ENCODE measurements at places on chromosomes 6 and 20. TPM values are rescaled to one million over a fixed set of nuclear protein-coding genes. Genes with fewer than 3 reads are reported as not detected.

GRCh38 chr6:106133040-106133439 lies 46.9 kb downstream of the PRDM1 start:
- H3K4me1 ChIP-seq = no peaks in the 10 kb centered on the region
- no peak overlapping the region for H3K27ac ChIP-seq
- no peaks in the 10 kb centered on the region for H3K36me3 ChIP-seq

Gene OR2H1
- 1.1 TPM for total RNA-seq

Gene PRICKLE4
- total RNA-seq = 11.6 TPM

GRCh38 chr20:2865630-2866029 lies 7.7 kb upstream of the PTPRA start:
- H3K27me3 ChIP-seq = no peaks in the 10 kb centered on the region
- peaks cover 5% of the 10 kb centered on the region for H3K36me3 ChIP-seq
- no peaks in the 10 kb centered on the region for H3K4me1 ChIP-seq

DNA sequence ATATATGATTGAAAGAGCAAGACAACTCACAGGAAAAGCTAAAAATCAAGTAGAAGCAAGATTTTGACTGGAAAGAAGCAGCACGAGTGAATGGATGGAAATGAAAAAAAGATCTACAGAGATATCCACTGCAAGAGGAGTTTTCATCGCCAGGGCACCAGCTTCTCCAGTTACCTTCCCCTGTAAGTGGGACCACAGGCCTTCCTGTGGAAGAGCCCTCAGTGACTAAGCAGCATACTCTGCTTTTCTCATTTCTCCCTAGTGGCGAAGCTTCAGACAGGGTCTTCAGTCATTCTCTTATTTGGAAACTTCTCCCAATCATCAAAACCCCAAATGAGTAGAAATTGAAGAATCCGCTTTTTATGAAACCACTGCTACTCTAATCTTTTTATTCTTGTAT lies 40.5 kb downstream of the ADGRB3 start:
- no peak for DNase-seq
- H3K27ac ChIP-seq = no peak overlapping the region
- no peaks in the 10 kb centered on the region for H3K27me3 ChIP-seq
- H3K36me3 ChIP-seq = no peaks in the 10 kb centered on the region
- H3K4me1 ChIP-seq = no peaks in the 10 kb centered on the region

GRCh38 chr6:72084992-72085569 lies 198.7 kb downstream of the RIMS1 start:
- no peak for DNase-seq
- H3K4me1 ChIP-seq = no peaks in the 10 kb centered on the region
- H3K36me3 ChIP-seq = no peaks in the 10 kb centered on the region
- no peak overlapping the region for H3K4me3 ChIP-seq
- H3K27ac ChIP-seq = no peak overlapping the region

DNA sequence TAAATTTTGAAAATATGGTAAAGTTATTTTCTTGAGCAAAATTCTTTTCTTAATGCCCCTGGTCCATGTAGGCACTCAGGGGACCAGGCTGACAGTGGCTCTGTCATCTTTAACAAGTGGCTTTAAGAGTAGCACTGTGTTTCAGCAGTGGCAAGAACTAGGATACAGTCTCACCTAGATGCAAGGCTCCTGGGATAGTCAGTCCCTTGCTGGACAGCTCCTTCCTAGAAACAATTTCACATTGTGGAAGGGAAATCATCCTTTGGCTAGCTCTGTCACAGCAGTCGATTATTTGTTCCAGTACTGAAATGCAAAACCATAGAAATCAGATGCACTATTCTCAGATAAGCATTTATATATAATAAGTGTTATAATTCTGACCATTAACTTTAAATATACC lies 175.4 kb upstream of the KCNQ5 start:
- no peak overlapping the region for H3K4me3 ChIP-seq
- no peak for DNase-seq
- H3K27ac ChIP-seq = no peak overlapping the region
- no peaks in the 10 kb centered on the region for H3K27me3 ChIP-seq
- H3K4me1 ChIP-seq = no peaks in the 10 kb centered on the region

DNA sequence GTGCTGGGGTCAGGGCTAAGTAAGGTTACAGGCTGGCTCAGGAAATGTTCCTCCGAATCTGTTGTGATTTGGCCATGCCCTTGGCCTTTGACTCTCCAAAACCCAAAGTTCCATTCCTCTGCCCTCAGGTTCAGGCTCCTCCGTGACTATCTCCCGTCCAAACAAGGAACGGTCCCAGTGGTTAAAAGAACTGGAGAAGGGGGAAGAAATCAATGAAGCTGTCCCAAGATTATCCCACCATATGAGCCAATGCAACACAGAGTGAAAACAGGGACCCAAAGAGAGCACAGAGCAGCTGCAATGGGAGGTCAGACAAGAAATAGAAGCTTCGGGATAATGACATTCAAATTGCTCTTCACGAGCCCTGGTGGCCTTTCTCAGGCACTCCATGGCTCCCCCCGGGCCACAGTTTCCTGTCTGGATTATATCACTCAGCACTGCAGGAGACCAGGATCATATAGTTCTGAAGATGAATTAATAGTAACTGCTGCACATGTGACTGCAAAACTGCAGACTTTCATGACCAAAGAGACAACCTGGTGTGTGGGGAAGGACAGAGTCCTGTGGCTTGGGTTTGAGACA lies 211.3 kb downstream of the ZNF217 start:
- H3K4me1 ChIP-seq = no peaks in the 10 kb centered on the region
- DNase-seq = no peak
- H3K36me3 ChIP-seq = no peaks in the 10 kb centered on the region
- H3K27me3 ChIP-seq = no peaks in the 10 kb centered on the region
- no peak overlapping the region for H3K27ac ChIP-seq

GRCh38 chr20:53884859-53885541 lies 185.4 kb downstream of the BCAS1 start:
- no peaks in the 10 kb centered on the region for H3K27me3 ChIP-seq
- no peaks in the 10 kb centered on the region for H3K4me1 ChIP-seq
- no peak overlapping the region for H3K4me3 ChIP-seq
- DNase-seq = no peak

GRCh38 chr6:28618898-28619555 lies 93.3 kb downstream of the GPX5 start:
- no peaks in the 10 kb centered on the region for H3K36me3 ChIP-seq
- no peaks in the 10 kb centered on the region for H3K4me1 ChIP-seq
- no peak for DNase-seq
- peaks cover 5% of the 10 kb centered on the region for H3K27me3 ChIP-seq

DNA sequence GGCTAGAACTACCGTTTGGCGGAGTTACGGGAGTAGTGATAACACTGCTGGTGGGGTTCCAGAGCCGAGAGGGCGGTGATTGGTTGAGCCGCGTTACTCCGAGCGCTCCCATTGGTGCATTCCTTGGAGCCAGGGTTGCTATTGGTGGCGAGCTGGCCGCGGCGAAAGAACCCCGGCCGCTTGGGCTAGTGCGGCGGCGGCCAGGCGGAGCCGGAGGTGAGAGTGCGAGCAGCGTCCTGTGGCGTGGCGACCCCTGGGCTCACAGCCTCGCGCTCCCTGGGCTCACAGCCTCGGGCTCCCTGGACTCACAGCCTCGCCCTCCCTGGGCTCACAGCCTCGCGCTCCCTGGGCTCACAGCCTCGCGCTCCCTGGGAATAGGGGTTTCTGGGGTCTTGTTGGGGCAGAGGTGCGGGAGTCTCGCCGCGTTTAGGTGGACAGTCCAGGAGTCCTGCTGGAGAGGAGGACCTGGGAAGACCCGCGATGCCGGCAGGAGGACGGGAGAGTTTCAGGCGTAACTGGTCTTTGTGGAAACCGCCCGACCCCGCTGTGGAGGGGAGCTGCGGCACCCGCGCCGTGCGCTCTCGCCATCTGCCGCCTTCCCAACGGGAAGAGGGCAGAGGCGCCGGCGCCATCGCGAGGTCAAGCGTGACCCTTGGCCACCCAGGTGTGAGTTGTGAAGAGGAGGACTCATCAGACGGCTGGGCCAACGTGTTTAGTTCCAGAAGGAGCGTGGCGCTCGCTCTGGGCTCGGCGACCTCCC lies 12.2 kb downstream of the PRDM13 start:
- H3K4me1 ChIP-seq = peaks cover 3% of the 10 kb centered on the region
- H3K36me3 ChIP-seq = no peaks in the 10 kb centered on the region
- H3K27ac ChIP-seq = no peak overlapping the region
- no peak for DNase-seq

DNA sequence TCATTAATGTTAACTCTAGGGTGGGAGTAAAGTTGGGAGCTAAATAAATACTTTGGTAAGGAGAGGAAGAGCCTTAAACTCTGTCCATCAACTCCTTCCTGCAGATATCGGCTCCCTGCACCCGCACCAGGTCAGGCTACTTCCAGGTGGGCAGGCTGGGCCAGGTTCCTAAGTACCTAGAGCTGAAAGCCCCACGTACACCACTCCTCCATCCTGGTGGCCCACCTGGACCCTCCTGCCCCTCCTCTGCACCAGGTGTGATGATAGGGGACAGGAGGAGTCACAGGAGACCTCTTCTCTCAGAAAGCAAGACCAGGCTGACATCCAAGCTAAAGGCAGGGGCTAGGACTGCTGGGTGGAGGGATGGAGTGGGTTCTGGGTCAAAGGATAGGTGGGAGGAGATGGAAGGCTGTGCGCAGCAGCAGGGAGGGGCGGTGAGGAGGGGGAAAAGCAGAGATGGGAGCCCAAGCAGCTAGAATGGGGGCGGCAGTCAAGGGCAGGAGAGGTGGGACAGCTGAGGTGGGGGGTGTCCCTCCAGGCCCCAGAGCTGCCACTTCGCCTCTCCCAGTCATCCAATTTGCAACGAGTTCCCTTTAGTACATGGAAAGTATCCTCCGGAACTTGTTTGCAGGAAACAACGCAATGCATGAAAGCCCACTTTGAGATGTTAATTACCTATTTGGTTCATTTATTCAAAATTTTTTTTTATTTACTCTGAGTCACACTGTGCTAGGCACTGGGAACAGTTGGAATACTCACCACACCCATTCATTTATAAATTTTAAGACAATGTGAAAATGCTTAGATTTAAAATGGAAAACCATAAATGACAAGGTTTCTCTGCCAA lies 15.2 kb upstream of the TOX2 start:
- H3K4me3 ChIP-seq = no peak overlapping the region
- no peaks in the 10 kb centered on the region for H3K27me3 ChIP-seq
- H3K27ac ChIP-seq = no peak overlapping the region
- no peaks in the 10 kb centered on the region for H3K36me3 ChIP-seq
- H3K4me1 ChIP-seq = no peaks in the 10 kb centered on the region

GRCh38 chr6:118100717-118101116 lies 193.7 kb downstream of the SLC35F1 start:
- no peaks in the 10 kb centered on the region for H3K4me1 ChIP-seq
- no peak for DNase-seq
- no peak overlapping the region for H3K27ac ChIP-seq

Gene RIPOR3
- 0.55 TPM for total RNA-seq

Gene C20orf202
- not detected for total RNA-seq

Gene SLPI
- 168 TPM for total RNA-seq

- peaks cover 12% of the 10 kb centered on the region for H3K4me1 ChIP-seq
- H3K36me3 ChIP-seq = no peaks in the 10 kb centered on the region
- H3K4me3 ChIP-seq = no peak overlapping the region
- peak overlapping the region; percentile 93 for H3K27ac ChIP-seq
Measured at GRCh38 chr6:43740321-43740960, 29.6 kb upstream of the VEGFA start.

DNA sequence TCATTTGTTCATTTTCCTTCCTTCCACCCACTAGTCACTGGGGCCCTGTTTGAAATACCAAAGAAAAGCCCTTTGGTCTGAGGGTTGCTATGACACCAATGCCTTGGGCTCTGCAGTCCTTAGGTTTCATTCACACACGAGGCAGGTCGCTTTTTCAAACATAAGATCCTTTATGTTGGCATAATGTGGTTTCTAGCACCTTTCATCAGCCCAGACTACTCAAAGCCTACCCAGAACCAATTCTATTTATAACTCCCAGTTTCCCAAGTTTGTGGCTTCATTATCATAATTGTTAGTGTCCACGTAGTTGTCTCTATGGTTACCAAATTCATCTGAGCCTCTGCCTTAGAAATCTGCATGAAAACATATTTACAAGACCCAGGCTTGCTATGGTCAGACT lies 6.6 kb upstream of the TP53RK start:
- H3K36me3 ChIP-seq = no peaks in the 10 kb centered on the region
- DNase-seq = no peak
- no peaks in the 10 kb centered on the region for H3K27me3 ChIP-seq
- no peaks in the 10 kb centered on the region for H3K4me1 ChIP-seq

Gene CLPSL2
- not detected for total RNA-seq

GRCh38 chr6:20411953-20412681 lies 10.4 kb downstream of the E2F3 start:
- no peak overlapping the region for H3K27ac ChIP-seq
- peaks cover 6% of the 10 kb centered on the region for H3K4me1 ChIP-seq
- H3K27me3 ChIP-seq = no peaks in the 10 kb centered on the region
- H3K36me3 ChIP-seq = no peaks in the 10 kb centered on the region
- no peak overlapping the region for H3K4me3 ChIP-seq

DNA sequence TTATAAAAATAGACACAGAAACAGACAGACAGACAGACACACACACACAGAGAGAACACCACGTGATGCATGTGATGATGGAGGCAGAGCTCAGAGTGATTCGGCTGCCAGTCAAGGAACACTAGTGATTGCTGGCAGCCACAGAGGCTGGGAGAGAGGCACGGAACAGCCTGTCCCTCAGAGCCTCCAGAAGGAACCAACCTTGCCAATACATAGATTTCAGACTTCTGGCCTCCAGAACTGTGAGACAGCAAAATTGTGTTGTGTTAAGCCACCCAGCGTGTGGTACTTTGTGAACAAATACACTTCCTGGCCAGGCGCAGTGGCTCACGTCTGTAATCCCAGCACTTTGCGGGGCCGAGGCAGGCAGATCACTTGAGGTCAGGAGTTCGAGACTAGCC lies 9.5 kb upstream of the PARD6B start:
- H3K27me3 ChIP-seq = no peaks in the 10 kb centered on the region
- no peaks in the 10 kb centered on the region for H3K4me1 ChIP-seq
- DNase-seq = peak; percentile 33
- H3K27ac ChIP-seq = peak overlapping the region; percentile 49

DNA sequence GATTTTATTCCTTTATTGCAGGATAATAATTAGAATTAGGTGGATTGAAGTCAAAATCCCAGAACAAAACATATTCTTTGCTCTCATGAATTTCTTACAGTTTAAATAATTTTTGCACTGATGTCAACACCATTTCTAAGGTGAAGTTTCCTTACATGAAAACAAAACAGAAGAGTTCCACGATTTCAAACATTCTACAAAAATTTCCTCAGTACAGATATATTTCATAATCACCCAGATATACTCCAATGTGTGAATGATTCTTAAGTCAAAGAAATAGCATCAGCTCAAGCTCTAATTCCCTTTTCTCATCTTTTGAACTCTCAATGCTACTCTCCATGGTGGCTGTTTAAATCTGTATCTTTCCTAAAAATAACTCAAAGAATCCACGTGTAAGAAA lies 39.5 kb upstream of the THBS2 start:
- H3K36me3 ChIP-seq = no peaks in the 10 kb centered on the region
- H3K4me1 ChIP-seq = no peaks in the 10 kb centered on the region
- H3K4me3 ChIP-seq = no peak overlapping the region
- no peak overlapping the region for H3K27ac ChIP-seq
- no peak for DNase-seq

DNA sequence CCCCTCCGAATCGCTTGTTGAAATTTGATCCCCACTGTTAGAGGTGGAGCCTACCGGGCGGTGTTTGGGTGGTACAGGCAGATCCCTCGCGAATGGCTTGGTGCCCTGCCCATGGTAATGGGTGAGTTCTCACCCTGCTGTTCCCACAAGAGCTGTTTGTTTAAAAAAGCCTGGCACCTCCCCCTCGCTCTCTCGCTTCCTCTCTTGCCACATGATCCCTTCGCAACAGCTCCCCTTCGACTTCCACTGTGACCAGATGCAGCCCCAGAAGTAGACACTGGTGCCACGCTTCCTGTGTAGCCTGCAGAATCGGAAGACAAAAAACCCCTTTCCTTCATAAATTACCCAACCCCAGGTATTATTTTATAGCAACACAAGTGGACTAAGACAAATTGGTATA lies 292.2 kb upstream of the QKI start:
- no peak overlapping the region for H3K27ac ChIP-seq
- H3K4me3 ChIP-seq = no peak overlapping the region

Gene FERMT1
- total RNA-seq = 14.0 TPM

Gene PHF1
- 132 TPM for total RNA-seq

Gene ISM1
- total RNA-seq = 2.2 TPM

Gene TGM3
- 1.8 TPM for total RNA-seq

All from prostate gland (tissue), 2 donors.